ENCODE measurements at places on chromosomes 3 and 15.

DNA sequence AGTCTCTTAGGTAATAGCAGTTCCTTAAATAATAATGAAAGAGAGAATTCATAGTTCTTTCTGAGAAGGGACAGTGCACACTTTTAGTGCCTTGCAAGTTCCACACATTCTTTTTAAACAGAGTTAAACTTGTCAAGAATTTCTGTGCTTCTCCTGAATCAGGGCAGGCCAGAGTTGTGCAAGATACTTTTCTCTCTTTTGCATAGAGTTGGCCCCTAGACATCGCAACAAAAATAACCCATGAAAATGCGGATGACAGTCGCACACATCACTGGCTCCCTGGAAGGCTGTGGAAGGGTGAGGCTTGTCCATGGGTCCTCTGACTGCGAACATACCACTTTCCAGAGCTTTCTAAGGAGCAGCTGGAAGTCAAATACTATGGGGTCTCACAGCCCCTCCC is 40.1 kb downstream of the FBLN2 start:
- no peak for DNase-seq

DNA sequence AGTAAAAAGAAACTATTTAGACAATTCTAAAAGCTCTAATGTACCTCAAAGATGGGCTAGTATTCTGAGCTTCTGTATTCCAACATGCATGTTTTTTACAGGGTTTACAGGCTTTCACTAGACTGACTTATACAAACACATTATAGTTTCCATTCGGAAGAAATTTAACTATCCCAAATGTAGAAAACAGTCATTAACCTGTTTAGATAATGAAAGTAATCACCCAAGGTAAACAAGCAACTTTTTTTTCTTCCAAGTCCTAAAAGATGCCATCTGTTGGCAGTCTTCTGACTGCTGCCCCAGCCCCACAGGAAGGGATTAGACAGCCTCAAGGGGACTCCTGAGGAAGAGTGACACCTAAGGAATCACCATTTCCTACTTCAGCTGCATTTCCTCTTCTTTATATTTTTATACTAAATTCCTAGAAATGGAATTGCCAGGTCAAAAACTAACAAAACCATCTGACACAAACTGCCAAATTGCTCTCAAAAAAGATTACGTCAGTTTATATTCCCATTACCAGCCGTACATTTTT is 25.5 kb downstream of the SIN3A start:
- DNase-seq = no peak

DNA sequence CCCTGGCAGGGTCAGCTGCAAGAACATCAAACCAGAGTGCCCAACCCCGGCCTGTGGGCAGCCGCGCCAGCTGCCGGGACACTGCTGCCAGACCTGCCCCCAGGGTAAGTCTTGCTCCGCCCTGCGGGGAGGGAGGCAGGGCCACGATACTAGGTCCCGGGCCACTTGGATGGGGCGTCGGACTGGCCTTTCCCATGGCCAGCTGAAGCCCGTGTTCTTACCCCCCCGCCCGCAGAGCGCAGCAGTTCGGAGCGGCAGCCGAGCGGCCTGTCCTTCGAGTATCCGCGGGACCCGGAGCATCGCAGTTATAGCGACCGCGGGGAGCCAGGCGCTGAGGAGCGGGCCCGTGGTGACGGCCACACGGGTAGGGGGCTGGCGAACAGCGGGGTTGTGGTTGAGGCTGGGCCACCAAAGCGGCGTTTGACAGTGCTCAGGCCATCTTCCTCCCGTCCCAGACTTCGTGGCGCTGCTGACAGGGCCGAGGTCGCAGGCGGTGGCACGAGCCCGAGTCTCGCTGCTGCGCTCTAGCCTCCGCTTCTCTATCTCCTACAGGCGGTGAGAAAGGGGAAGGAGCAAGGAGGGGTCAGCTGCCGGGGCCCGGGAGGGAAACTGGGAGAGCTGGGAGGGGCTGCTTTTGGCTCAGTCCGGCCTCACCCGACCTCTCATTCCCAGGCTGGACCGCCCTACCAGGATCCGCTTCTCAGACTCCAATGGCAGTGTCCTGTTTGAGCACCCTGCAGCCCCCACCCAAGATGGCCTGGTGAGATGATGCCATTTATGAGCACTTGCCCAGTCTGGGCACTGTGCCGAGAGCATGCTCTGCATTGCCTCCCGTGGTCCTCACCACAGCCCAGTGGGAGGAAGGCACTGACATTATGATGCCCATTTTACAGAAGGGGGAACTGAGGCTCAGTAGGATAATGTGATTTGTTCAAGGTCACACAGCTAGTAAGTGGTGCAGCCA is 1.7 kb downstream of the CHRD start:
- no peak for DNase-seq

DNA sequence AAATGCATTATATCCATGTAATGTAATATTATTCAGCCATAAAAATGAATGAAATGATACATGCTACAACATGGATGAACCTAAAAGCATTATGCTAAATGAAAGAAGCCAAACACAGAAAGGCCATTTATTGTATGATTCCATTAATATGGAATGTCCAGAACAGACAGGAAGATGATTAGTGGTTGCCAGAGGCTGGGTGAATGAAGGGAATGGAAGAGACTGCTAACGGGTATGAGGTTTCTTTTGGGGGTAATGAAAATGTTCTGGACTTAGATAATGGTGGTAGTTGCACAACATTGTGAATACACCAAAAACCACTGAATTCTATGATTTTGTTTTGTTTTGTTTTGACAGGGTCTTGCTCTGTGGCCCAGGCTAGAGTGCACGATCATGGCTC is 61.6 kb upstream of the MAP4 start:
- DNase-seq = peak; percentile 76

DNA sequence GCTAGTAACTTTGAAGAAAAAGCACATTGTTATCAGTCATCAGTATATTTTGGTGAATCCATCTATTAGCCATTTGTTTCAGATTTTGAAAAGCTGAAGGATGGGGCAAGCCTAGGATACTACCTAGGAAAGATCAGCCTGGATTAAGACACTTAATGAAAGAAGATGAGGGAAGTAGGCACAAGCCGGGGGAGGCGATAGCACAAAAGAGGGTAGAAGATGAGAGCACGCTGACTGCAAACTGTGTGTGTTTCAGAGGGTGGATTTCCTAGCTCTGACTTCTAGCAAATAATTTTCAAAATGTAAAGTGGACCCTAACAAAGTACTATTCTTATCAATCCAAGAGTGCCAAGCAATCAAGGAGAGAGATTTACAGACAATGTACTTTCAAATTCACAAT is 22.2 kb upstream of the SOX2 start:
- no peak for DNase-seq

- no peak for DNase-seq
Observed at GRCh38 chr15:98612490-98613110, 35.7 kb upstream of the IGF1R start.

DNA sequence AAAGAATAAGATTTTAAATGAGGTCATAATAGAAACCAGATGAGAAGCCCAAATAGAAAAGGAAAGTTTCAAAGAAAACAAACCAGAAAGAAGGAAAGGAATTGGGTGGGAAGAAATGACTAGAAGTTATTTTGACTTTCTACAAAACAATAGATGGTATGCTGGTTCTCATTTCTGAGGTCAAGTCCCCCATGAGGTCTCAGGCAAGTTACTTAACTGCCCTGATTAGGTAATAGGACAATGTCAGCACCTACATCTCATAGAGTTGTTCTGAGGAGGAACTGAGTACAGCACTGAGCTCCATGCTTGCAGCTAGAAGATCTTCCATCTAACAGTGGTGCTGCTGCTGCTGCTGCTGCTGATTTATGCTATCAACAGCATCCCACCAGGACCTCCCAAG is 185.9 kb downstream of the ERC2 start:
- peak; percentile 67 for DNase-seq

DNA sequence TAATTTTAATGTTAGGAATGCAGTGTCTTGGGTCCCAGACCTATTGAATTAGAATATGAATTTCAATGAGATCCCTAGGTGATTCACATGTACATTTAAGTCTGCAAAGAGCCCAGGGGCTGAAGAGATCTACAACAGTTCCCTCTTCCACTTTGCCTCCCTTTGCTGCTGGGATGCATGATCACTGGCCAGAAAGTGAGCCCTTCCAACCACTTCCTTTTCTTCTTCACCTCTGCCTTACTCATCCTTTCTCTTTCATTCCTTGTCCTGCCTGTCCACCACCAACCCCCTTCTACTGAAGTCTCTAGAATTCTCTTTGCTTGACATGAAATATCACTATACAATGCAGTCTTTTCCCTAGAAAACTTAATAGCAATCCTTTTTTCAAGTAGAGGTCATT is 222.4 kb upstream of the LRIG1 start:
- peak; percentile 38 for DNase-seq

GRCh38 chr15:71630475-71630809 is 179.9 kb upstream of the NR2E3 start:
- DNase-seq = no peak

DNA sequence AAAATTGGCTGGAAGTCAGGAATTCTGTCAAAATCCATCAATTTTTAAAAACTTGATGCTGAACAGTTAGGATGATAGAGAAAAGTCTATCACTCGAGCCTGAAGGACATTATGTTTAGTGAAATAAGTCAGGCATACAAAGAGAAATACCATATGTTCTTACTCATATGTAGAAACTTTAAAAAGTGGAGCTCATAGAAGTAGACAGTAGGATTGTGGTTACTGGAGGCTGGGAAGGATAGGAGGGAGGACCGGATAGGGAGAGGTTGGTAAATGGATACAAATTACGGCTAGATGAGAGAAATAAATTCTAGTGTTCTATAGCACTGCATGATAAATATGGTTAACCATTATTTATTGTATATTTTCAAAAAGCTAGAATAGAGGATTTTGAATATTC is 389.5 kb upstream of the RASGRP1 start:
- DNase-seq = no peak

DNA sequence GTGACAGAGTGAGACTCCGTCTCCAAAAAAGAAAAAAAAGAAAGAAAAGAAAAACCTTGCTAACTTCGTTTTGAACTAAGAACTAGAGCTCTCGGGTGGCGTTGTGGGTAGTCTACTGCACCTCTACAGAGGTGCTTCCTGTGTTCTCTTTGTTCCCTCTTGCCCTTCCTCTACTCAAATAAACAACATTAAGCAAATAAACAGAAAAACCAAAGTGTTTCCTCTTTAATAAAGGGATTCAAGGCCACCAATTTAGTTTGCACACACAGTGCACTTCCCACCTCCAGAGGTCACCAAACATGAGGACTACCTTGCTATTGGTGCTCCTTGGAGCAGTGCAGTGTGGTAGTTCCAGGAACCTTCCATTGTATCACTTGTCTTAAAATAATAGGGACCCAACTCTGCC is 354.2 kb upstream of the TBL1XR1 start:
- no peak for DNase-seq

DNA sequence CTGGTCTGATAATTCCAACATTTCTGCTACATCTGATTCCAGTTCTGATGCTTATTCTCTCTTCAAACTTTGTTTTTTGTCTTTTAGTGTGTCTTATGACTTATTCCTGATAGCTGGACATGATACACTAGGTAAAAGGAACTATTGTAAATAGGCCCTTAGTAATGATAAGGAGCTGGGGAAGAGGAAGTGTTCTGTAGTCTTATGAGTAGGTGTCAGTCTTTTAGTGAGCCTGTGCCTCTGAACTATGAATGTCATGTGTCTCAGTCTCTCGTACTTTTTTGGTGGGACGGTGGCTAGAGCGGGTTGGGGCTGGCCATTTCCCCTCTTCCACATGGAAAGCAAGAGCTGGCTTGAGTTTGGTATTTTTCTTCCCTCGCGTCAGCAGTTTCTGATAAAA is 41.2 kb downstream of the PCCB start:
- DNase-seq = no peak

DNA sequence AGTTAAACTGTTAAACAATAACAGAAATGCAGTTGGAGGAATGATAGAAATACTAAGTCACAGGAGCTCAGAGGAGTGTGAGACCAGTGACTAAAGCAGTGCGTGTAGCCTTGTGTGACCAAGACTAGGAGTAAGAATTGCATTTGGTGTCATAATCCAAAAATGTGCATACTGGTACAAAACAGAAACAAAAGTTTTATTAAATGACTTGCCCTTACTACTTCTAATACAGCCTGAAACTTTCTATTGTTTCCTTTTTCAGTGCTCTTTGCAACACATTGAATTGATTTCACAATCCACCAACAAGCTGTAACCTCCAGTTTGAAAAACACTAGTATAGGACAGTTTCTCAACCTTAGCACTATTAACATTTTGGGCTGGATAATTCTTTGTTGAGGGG is 17.1 kb downstream of the SNX1 start:
- peak; percentile 84 for DNase-seq

DNA sequence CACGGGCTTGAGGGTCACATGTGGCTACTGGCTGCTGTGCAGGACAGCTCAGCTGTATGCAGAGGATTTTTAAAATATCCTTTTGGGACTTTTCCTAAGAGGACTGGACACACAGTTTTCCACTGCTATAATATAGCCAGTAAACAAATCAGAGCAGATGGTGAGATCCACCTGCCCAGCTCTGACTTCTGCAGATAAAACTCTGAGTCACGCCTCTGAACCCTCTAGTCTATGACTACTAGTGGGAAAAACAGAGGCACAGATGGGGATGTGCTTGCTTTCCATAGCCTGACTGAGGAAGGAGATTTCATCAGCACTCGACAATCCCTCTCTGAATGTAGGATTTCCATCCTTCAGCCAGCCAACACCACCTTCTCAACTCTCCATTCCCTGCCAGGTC is 45.1 kb downstream of the COLQ start:
- DNase-seq = peak; percentile 19

GRCh38 chr3:65313666-65314065 is 625.9 kb upstream of the ADAMTS9 start:
- DNase-seq = no peak

DNA sequence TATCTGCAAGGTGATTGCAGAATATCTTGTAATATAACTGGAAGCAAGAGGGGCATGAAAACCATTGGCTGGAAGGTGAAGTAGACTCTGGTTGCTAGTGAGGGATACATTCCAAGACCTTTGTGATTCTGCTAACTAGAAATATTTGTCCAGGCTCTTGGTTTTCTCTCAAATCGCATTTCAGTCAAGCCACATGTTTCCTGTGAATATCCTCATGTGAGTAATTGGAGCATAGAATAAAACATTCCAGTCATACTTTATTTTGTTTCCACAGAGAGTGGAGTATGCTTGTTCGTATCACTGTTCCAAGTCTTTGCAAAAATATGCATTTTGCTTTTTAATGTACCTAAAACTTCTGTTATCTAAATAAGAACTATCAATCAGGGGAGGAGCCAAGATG is 850.0 kb downstream of the EPHA3 start:
- DNase-seq = peak; percentile 60

DNA sequence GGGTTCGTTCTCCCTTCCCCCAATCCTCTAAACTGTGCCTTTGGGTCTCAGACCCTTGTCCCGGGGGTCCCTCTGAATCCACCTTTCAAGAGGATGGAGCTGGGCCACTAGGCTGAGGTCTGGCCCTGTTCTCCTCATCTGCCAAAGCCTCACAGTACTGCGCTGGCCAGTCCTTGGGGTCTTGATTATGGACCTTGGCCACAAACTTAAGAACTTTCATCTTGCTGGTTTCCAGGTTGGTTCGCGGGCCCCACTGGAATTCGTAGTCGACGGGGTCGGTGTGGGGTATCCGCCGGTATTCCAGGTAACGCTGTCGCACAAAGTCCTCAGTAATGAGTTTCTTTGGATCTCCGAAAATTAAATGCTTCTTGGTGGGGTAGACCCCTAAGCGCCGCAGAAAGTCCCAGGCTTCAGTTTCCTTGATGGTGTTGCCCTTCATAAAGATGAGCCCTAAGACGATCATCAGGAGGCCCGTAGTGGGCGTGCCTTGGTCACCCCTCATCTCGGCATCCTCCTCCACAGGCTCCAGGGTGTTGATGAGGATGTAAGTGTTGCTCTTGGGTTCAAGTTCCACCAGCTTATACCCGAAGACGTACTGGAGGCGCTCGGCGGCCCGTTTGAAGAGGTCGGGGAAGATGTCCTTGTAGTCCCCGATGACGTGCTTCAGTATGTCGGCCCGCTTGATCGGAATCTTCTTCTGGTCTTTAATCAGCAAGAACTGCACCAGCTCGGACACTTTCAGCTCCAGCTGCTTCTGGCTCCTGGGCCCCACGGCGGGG is 727 bp downstream of the NSMCE3 start:
- DNase-seq = peak; percentile 37
